ENCODE measurements at places on chromosomes 6 and 20.

- DNase-seq = no peak
Observed at GRCh38 chr6:87636315-87636714, 46.4 kb downstream of the ORC3 start.

DNA sequence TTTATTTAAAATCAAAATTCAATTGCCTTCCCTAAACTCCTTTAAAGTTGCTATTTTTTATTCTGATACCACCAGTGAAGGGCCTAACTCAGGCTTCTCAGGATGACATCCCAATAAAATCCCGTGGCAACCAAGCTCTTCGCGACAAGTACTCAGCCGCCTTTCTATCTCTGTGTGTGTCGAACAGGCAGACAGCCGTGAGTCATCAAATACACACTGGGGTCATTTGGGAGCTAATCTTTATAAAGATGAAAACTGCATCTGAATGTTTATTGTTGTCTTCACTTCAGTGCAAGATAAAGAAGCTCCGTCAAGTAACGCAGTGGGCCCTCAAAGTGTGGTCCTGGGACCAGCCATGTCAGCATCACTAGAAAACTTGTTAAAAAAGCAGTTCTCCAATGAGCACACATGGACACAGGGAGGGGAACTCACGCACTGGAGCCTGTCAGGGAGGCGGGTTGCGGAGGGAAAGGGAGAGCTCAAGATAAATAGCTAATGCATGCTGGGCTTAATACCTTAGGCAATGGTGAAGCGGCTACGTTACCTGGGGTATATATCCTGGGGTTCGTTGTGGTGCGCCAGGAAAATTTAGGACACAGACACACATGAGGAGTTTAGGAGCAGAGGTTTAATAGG lies 119.3 kb downstream of the RNF144B start:
- peak; percentile 60 for DNase-seq

- no peak for DNase-seq
Observed at GRCh38 chr6:166169549-166170421, 2.1 kb upstream of the TBXT start.

DNA sequence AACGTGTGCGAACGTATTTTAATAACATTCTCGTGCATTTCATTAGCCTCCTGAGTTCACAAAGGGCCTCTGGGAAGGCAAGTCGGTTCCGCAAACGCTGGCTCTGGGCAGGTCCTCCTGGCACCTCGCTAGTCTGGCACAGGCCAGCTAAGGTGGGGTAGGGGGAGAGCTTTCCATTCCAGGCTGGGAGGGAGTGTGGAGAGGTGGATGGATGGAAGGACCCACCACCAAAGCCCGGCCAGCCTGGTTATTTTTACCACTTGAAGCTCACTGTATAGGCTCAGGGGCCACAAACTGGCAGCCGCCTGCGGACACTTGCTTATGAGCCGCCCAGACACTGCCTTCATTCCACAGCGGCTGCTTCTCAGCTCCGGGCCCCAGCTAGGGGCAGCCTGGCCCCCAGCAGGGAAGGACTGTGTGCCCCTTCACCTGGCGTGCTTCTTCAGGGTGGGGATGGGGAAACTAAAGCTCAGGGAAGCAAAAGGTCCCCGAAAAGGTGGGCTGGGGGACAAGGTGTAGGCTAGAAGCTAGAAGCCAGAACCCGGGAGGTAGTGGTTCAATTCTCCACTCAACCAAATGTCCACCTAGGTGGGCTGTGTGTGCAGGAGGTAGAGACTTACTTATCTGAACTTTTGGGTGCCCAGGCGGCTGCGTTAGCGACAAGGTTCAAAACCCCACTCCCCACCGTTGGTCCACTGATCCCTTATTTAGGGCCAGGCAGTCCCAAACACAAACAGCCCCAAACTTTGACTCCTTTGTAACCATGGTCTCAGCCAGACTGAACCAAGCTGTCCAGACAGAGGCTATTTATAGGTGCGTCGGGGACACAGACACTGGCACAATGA lies 1.7 kb downstream of the PMEPA1 start:
- DNase-seq = no peak

GRCh38 chr6:155311583-155311982 lies 2.7 kb downstream of the TFB1M start:
- no peak for DNase-seq

- DNase-seq = no peak
Observed at GRCh38 chr6:139174961-139175360, 40.1 kb downstream of the HECA start.

GRCh38 chr6:9020001-9020400 lies 584.7 kb upstream of the SLC35B3 start:
- DNase-seq = no peak

DNA sequence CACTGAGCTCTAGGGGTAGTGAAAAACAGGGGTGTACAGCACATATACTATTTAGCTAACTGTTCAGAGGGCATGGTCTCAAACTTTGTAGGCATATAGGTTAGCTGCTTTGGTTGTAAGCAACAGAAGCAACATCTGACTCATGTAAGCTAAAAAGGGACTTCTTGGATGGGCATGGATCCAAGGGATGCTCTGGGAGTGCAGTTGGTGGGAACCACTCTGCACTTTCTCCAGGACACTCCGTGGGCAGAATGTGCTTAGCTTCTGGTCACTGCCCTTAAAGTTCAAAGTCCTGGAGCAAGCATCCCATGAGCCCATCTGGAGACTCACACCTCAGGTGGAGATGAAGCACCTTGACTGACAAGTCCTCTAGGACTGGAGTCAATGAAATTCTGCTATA lies 11.5 kb downstream of the APCDD1L start:
- no peak for DNase-seq

DNA sequence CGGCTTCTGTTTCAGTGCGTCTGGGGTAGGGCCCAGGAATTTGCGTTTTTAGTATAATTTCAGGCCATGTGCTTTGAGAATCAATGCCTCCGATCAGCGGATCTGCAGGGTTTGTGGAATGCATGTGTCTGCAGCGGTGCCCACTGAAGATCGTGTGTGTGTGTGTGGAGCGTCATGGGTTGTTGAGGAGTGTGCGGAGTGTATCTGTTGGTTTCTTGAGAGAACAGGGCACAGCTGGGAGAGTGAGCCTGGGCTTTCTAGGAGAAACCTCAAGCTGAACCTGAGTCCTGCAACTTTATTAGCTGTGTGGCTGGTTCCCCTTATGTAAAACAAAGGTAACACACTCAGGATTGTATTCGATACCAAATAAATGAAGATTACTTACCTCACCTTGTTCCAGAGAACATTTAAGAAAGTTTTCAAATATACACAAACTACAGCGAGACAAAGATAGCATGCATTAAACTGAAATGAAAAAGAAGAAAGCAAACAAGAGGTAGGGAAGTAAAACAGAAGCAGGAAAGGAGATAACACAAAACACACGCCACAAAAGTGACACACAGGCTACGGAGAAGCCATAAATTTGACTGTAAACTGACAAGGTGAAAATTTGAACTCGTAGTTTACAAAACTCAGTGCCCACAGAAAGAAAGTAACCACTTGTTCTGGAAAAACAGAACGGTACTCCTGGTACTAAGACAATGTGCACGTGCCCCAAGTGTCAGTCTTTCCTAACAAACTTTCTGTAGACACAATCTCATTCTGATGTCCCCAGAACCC lies 28.8 kb downstream of the PDE10A start:
- DNase-seq = no peak

- no peak for DNase-seq
Observed at GRCh38 chr6:119830494-119831295, 481.1 kb upstream of the MAN1A1 start.

- DNase-seq = no peak
Observed at GRCh38 chr6:71383476-71383875, 94.9 kb downstream of the OGFRL1 start.

DNA sequence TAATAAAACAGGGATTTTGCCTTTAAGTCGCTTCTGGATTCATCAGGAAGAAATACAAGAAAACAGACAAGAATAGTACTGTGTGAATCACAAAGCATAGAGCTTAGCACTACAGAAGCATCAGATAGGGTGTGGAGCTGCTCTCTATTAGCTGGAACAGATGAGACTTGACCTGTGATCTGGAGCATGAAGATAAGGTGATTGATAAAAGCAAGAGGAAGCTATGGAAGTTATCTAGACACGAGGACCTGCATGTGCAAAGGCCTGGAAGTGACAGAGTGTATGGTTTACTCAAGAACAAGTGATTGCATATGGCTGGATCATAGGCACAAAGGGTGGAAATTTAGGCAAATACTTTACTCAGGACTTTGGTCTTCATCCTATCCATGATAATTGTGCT lies 112.9 kb upstream of the MLIP start:
- no peak for DNase-seq

- no peak for DNase-seq
Observed at GRCh38 chr6:3946778-3947177, 97.6 kb downstream of the FAM50B start.

GRCh38 chr6:56387621-56388414 lies 140.4 kb upstream of the COL21A1 start:
- peak; percentile 49 for DNase-seq

- no peak for DNase-seq
Observed at GRCh38 chr6:32779036-32779435, 15.7 kb upstream of the HLA-DQB2 start.

DNA sequence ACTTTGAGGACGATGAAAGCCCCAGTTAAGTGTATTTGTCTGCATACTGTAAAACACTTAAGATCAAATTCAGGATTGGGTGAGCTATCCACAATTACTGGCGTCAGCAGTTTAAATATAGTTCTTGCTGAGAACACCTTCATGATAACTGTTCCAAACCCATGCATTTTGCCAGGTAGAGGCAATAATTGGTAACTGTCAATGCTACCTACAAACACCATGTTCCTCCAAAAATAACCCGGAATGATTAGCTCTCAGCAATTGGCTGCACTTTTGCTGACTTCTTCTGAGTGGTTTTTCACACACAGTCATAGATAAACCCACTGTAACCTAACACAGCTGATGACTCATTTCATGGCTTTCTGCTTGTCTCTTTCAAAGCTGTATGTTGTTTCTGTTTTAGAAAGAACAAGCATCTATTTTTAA lies 1358.6 kb upstream of the GJE1 start:
- DNase-seq = no peak

DNA sequence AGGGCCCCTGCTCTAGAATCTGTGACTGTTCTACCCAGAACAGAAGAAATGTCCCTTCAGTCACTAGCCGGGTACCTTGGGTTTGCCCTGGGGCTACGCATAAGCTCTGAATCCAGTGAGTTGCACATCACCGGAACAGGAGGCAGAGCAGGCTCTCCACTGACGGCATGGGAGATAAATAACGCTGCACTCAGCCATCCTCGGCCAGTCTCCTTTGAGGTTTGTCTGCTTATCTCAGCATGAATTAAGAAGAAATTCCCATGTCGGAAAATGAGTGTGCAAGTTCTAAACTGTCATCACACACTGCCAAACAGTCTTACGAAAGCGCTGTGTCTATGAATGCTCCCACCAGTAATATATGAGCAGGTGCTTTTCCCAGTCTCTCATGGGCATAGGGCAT lies 90.8 kb downstream of the FAM50B start:
- DNase-seq = no peak

DNA sequence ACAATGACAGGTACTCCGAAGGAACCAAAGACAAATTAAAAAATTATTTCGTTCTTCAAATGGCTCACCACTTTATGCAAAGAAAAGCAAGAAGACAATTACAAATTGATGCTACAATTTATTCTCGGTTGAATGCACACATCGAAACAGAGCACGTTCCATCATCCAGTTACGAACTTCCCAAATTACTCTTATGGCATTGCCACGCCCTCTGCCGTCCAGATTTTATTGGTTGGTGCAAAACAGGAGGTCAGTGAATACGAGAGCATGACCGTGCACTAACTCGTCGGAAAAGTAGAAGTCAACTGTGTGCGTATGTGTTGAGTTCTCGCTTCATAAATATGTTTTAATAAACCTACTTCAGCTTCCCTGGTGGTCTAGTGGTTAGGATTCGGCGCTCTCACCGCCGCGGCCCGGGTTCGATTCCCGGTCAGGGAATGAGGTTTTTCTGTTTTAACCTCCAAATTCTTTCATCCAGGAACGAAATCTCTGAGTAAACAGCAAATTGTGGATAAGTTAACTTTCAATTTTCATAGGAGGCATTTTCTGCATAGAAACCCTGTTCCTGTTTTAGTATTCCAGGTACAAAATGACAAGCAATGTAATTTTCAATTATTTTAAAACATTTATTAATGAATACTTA lies 23.2 kb downstream of the ZNF311 start:
- peak; percentile 67 for DNase-seq

- no peak for DNase-seq
Observed at GRCh38 chr20:24842918-24843715, 106.0 kb upstream of the CST7 start.

GRCh38 chr20:3000852-3001523 lies 42.4 kb upstream of the GNRH2 start:
- peak; percentile 27 for DNase-seq

- DNase-seq = no peak
Observed at GRCh38 chr20:45359406-45360148, 3.4 kb upstream of the SYS1 start.

- DNase-seq = no peak
Observed at GRCh38 chr20:57546956-57547649, 13.8 kb upstream of the PCK1 start.

GRCh38 chr6:16237242-16237641 lies 1.1 kb upstream of the GMPR start:
- no peak for DNase-seq

- DNase-seq = no peak
Observed at GRCh38 chr6:114108119-114109002, 137.4 kb upstream of the HDAC2 start.

GRCh38 chr20:41900201-41900691 lies 282.1 kb upstream of the CHD6 start:
- DNase-seq = no peak

GRCh38 chr6:82971877-82972460 lies 93.7 kb downstream of the UBE3D start:
- no peak for DNase-seq

All from NCI-H524 treated with DMSO at 0.1 percent for 48 hours (cell line).